Stimulated activated CD8-positive, alpha-beta memory T cell treated with anti-CD3 and anti-CD28 coated beads, Interleukin-15, amount 100 ng/mL, for 24 hours (primary cell): ENCODE measurements at places on chromosomes 2 and 18.

DNA sequence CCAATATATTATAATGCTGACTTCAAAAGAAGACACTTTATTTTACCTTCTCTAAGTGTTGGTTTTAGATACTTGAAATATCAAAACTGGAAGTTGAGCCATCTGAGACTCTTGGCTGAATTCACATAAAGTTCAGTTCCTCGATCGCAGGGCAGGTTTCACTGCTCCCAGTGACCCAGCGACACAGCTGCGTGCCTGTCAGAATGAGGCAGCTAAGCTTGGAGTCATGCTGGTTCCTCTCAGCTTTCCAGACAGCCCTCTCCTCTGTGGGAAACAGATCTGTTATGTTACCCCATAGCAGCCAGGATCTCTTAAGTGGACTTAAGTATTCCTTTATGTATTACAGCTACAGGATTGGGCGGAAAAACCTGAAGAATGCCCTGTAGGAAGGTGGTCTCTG, 142.8 kb upstream of the ALPP start:
- DNase-seq, result no peak

- DNase-seq, result no peak
Measured at GRCh38 chr2:236731767-236732580, 162.3 kb downstream of the ACKR3 start.

GRCh38 chr2:225091336-225091735, 49.1 kb upstream of the DOCK10 start:
- DNase-seq, result no peak

DNA sequence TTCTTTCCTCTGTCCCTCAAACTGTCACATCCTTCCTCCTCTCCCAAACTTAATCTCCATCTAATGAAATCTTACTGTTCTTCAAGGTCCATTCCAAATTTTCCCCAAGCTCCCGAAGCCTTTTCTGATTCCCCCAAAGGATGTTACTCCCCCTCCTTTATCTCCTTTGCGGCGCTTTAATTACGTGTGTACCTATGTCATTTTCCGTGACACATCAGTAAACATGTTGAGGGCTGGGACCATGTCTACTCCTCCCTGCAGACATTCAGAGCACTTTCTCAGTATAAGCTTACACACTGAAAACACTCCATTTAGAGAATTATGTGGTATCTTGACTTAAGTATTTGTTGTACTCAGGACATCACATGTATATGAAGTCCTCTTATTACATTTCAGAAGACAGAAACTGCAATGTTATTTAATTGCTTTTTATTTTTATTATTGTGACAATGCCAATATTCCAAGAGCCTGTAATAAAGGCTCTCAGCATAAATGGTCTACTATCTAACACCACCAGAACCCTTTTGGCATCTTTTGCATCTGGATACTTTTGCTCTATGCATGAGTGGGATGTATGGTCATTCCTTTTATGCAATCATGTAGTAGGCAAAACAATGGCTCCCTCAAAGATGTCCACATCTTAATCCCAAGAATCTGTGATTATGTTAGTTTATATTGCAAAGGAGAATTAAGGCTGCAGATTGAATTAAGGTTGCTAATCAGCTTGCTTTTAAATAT, 1.8 kb downstream of the NMI start:
- no peak for DNase-seq

GRCh38 chr2:23434721-23435121, 49.7 kb downstream of the KLHL29 start:
- DNase-seq, result no peak
